ENCODE measurements at places on chromosomes 12 and 14.

GRCh38 chr14:23910101-23910875, 43.3 kb upstream of the DHRS4 start:
- peak; percentile 70 for DNase-seq

- DNase-seq: no peak
Observed at GRCh38 chr14:24801024-24801423, 167.0 kb upstream of the GZMB start.

- DNase-seq: no peak
Observed at GRCh38 chr12:49665384-49665783, 41.8 kb downstream of the FMNL3 start.

DNA sequence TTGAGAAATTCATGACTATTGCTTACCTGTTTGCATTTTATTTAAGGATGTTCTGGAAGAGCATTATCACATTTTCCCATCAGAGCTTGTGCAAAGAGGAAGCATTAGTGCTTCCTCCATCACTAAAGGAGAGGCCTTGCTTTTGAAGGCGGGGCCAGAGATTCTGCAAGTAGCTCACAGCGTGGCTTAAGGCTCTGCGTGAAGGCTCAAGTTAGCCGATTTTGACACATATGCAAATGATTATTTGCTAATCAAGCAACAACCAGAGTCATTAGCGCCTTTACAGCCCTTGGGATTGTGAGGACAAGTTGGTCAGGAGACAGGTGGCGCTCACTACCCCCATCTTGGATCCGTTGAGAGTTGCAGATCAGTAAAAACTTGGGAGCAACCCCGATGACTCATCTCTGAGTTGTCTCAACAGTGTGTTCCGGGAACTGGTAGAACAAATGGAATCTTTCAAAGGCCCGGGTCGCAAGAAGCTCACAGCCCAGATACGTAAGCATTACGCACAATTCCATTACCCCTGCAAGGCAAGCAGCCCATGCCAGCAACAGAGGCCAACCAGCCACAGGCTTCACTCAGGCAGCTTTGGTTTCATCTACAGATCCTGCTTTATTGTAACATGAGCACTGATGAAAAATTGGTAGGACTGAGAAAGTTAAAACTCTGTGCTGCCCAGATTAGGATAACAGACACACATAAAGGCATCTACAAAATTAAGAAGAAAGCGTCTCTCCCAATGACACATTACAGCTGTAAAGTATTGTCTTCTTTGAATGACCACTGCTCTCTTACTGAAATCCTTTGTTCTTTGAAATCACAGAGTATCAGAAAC, 34.9 kb upstream of the SPTSSA start:
- DNase-seq: peak; percentile 98

DNA sequence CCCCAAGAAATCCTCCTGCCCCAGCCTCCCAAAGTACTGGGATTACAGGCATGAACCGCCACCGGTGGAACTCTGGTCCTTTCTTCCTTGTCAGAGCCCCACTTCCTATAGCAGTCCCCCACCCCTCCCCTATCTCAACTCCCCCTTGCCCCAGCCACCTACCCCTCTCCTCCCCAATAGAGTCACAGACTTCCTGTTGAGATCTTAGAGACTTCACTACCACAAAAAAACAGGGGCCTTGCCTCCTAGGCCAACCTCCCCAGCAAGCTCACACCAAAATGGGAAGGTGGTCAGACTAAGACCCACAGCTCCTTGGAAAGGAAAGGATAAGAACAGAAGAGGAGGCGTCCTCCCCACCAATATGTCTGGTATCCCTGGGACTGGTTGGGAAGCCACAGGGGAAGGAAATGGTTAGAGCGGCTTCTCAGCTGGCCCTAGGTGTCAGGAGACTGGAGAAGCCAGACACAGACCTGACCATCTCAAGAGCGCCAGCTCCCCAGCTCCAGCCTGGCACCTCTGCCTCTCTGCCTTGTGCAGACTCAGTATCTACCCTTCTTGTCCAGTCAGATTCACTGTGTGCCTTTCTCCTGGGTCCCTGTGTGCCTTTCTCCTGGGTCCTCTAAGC, 8.5 kb downstream of the ITGB7 start:
- no peak for DNase-seq

DNA sequence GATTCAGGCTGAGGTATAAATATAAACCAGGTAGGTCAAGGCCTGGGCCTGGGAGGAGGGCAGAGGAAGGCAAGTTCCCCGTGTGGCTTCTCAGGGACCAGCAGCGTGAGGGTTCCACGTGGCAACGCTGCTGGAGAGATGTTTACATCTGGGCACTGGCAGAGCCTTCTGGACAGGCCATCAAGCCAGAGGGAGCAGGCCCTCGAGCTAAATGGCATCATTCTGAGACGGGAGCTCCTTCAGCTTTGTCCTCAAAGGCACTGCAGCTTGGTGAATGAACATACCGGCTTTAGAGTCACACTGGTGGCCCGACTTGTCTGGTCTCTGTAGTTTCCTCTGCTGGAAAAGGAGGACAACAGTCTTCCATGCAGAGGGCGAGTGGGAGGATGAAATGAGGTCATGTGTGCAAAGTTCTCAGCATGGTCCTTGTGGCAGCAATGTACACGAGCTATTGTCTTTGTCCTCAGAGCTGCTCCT, 231.3 kb downstream of the ZFP36L1 start:
- no peak for DNase-seq

DNA sequence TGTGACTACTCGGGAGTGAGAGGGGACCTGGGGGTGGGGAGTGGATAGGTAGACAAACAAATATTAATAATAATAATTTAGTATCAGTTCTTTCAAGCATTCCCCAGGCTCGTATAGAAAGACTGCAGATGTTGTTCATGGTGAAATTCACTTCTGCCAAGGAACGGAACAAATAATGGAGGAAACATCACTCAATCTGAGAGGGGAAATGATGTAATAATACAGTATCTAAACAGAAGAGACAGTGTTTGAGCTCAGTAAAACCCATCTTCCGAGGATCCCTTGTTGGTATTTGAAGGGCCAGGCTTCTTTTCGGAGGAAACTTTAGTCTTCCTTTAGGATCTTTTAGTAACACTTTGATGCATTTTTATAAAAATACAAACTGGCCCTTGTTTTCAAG, 114.2 kb downstream of the KCNK10 start:
- no peak for DNase-seq

DNA sequence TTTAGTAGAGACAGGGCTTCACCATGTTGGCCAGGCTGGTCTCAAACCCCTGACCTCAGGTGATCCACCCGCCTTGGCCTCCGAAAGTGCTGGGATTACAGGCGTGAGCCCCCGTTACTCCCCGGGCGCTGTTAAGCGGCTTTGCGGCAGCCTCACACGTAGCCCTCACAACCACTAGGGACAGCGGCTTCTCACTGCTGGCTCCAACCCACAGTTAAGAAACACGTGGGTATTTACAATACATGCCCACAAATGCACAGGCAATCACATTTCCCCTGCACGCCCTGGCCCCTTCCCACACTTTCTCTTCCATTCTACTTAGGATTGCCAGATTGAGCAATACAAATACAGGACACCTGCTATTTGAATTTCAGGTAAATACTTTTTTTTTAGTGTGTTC, 37.0 kb upstream of the EIF5 start:
- DNase-seq: no peak

DNA sequence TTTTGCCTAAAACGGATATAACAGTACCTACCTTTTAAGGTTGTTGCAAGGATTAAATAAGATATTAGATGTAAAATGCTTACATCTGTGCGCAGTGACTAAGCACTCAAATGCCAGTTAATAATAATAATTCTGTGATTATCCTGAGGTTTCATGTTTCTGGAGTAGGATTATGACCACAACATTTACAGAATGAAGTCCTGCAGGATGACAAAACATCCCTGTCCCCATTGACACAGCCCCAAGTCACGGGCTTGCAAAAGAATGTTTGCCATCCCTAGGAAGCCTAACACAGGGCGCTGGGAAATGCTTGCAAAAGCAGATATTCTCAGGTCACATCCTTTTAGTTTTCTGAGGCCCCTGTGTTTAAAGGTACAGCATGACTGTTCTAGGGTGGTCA, 20.1 kb downstream of the SUSD6 start:
- DNase-seq: no peak

- DNase-seq: no peak
Observed at GRCh38 chr14:103275000-103275399, 59.0 kb upstream of the EIF5 start.

DNA sequence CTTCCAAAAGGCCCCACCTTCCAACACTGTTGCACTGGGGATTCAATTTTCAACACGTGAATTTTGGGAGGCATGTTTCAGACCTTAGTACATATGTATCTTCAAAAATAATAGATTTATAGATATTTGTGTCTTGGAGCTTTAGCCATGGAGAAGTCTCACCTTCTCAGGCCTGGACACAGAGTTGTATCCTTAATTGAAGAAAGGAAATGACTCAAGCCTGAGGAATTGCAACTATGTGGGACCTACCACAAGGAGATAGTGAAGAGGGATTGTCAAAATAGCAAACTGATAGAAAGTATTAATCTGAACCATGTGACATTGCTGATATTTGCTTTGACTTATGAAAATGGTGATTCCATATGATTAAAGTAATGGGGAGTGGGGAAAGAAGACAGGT, 89.8 kb downstream of the ACSS3 start:
- no peak for DNase-seq

- DNase-seq: no peak
Observed at GRCh38 chr14:96581026-96581425, 78.8 kb downstream of the PAPOLA start.

Data from NCI-H460 (cell line).